ENCODE measurements at places on chromosomes 1 and 21.

DNA sequence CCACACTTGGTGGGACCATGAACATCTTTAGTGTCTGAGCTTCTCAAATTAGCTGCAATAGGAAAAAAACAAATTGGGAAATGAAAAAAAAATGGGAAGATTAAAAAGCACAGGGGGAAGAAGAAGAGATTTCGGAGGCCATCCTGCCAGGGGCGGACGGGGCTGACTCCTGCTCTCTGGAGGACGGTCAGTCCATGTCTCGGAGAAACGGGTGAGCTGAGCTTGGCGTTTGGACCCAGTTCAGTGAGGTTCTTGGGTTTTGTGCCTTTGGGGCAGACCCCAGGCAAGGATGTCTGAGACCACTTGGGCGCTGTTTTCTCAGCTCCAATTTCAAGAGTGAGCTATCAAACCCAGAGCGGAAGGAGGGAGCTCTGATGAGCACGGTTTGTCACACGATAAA lies 123.9 kb downstream of the PRDM2 start:
- DNase-seq: no peak

- DNase-seq: no peak
Observed at GRCh38 chr1:24119489-24119858, 7.5 kb upstream of the MYOM3 start.

- no peak for DNase-seq
Observed at GRCh38 chr1:6969106-6969505, 183.9 kb downstream of the CAMTA1 start.

- no peak for DNase-seq
Observed at GRCh38 chr1:77047978-77048614, 171.1 kb downstream of the PIGK start.

GRCh38 chr1:183197762-183198161 lies 11.7 kb downstream of the LAMC2 start:
- no peak for DNase-seq

DNA sequence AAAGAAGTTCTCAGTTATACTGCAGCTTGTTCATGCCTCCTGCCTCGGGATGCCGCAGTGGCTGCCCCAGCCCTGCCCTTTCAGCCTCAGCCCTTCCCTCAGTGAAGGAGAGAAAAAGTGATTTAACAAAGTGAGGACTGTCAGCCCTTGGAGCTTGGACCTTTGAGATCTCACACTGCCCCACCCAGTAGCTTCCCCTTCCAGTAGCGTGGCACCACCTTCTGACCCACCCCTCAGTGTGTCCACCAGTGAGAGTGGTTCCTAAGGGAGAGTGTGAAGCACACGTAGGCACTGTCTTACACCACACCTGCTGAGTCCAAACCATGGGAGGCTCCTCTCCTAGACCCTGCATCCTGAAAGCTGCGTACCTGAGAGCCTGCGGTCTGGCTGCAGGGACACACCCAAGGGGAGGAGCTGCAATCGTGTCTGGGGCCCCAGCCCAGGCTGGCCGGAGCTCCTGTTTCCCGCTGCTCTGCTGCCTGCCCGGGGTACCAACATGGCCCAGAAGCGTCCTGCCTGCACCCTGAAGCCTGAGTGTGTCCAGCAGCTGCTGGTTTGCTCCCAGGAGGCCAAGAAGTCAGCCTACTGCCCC lies at the start of gene CDA:
Gene CDA (plus strand): TSS at position 464 of the 592 bp plus-strand sequence. CDS start 33 bp downstream, at position 497.
- no peak for DNase-seq

- DNase-seq: no peak
Observed at GRCh38 chr21:40421121-40421520, 425.8 kb downstream of the DSCAM start.

GRCh38 chr1:11781297-11781696 lies 19.3 kb downstream of the C1orf167 start:
- DNase-seq: no peak

DNA sequence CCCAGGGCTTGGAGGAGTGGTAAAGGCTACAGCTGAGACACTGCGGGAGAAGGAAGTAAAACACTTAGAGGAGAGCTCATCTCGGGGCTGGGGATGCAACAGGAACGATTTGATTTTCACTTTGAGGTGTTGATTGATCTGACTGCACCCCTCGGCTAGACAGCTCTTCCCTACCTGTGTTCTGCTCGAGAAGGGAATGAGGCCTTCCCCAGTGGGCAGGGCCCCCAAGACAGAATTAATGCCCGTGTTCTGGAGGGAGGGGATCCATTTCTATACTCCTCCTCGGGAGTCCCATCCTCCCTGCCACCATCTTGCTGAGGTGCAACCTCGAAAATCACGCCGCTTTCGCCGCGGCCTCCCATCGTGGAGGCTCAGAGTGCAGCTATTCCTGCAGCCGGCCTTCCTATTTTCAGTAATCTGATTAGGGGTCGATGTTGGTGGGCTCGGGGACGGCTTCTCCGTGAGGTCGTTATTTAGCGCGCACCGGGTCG lies 2.4 kb downstream of the ATP2B4 start:
- DNase-seq: no peak

DNA sequence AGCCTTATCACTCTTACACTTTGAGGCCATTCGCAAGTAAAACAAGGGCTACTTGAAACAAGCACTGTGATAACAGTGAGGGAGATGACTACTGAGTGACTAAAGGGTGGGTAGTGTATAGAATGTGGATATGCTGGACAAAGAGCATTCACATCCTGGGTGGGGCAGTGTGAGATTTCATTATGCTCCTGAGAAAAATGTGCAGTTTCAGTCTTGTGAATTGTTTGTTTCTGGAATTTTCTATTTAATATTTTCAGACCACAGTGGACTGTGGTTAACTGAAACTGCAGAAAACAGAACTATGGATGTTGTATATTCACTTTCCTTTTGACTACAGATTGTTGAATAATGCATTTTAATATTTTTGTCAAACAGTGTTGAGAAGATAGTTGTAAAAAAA lies 25.1 kb upstream of the B3GALT2 start:
- no peak for DNase-seq

- no peak for DNase-seq
Observed at GRCh38 chr1:4754816-4755215, 100.4 kb downstream of the AJAP1 start.

DNA sequence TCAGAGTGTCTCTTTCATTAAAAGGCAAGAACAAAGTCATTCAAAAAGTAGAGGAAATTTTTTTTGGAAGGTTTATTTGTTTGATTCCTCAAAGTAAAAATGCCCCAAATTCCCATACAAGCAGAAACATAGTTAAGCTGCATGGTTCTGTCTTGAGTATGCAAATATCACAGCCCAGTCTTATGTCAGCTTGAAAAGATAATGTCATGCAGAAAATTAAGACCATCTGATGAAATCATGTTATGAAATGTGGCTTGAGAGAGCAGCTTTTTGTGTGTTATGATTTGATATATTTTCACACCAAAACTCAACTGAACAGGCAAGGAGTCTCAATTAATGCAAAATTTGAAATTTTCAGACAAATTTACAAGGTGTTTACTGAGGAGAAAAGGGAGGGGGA lies 411.0 kb downstream of the LMO4 start:
- no peak for DNase-seq

GRCh38 chr21:25939396-25939761 lies 204.6 kb downstream of the GABPA start:
- no peak for DNase-seq

DNA sequence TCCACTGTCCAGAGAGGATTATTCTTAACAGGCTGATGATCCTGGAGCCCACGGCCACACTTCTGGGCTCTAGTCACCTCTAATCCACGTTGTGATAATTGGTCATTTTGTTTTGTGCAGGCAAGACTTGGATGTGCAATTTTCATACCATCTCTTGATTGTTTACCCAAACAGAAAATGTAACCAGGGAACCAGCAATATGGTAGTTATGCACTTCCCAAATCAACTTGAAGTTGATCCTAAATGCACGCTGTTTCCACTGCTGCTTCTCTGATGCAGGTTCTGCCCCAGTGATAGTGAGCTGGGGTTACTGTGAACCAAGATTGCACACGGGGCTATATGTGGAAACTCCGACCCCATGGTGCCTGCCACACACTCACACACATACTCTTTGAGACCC lies 14.7 kb upstream of the KCNJ15 start:
- no peak for DNase-seq

- DNase-seq: no peak
Observed at GRCh38 chr21:31471865-31472264, 127.8 kb upstream of the TIAM1 start.

DNA sequence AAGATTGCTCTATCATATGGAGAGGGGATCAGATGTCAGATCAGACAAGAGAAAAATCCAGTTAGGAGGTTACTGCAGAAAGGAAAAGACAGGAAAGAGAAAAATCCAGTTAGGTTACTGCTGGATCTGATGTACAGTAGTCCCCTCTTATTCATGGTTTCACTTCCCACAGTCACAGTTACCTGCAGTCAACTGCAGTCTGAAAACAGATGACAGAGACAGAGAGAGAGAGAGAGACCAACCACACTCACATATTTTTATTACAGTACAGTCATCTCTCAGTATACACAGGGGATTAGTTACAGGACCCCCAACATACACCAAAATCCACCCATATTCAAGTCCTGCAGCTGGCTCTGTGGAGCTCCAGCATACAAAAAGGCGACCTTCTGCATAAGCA lies 29.3 kb downstream of the NUP133 start:
- DNase-seq: no peak
